Endothelial cell of umbilical vein (primary cell): ENCODE measurements at places on chromosomes 4 and X.
A peak's percentile ranks its signal among the peaks of the same experiment; 100 is the strongest.

DNA sequence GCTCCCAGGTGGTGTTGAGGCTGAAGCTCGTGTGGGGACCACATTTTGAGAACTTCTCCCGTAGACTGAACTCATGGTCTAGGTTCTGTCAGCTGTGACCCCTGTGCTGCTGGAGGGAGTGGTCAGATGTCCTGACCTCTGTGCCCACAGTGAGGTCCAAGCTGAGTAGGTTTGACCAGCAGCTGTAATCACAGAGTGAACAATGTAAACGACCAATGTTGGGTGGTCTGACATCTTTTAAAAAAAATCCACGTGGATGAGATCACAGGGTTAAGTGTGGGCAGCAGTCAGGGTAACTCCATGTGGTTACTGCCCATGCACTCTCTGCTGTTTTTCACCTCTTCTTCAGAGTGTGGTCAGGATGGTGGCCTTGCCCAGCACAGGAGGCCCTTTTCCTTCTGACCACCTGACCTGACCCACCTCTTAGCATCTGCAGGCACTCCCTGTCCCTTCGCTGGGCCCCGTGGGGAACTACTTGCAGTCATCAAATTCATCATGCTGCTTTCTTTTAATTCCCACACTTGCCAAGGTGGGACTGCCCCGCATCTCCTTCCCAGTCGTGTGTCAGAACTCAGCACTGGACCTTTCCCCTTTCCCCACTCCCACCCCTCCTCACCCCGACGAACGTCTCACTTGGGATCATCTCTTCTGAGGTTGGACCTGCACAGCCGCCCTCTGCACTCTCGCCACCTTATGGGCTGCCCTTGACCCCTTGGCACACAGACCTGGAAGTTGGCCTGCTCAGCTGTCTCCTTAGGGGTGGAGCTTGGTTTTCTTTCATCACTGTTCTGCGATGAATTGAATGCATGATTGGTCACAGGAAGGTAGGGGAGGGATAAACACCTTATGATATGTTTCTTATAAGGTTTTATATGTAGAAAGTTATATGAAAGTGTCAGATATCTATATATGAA, 120.1 kb downstream of the PTTG2 start:
- DNase-seq, result no peak

DNA sequence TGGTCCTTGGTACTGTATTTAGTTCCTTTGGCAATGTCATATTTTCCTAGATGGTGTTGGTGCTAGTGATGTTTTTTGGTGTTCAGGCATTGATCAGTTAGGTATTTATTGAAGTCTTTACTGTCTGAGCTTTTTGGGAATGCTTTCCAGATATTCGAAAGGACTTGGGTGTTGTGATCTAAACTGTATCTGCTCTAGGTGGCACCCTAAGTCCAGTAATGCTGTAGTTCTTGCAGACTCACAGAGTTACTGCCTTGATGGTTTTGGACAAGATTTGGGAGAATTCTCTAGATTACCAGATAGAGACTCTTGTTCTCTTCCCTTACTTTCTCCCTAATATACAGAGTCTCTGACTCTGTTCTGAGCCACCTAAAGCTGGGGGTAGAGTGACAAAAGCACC, 513.6 kb upstream of the PITX2 start:
- peak; percentile 19 for DNase-seq

DNA sequence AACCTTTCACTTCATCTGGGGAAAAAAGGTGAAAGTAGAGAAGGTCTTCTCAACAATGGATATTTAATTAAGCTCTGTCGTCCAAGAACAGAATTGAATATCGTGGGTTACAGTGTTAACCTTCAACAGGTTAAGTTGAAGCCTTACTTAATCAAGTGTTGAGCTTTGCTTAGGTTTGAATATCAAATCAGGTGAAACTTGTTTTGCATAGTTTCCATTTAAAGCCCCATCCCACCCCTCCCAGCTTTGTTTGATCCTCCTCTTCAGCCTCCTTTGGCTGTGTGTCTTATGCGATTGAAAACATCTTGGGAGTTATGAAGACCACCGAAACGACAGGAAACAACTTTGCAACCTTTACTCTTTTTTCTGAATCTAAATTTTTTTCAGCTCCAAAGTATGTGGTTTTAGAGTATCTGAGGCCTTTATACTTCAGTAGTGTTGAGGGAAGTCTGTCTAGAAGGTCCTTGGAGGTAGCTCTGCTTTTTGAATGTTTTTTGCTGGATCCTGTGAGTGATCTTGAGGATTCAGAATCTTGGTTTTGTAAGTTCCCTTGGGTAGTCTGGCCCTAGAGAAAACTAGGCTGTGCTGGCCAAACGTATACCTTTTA, 39.1 kb downstream of the MCUB start:
- DNase-seq, result no peak

- DNase-seq, result no peak
Measured at GRCh38 chr4:133891011-133891410, 310.6 kb downstream of the PABPC4L start.

- DNase-seq, result no peak
Measured at GRCh38 chrX:140815868-140816267, 106.3 kb downstream of the LINC00632 start.

DNA sequence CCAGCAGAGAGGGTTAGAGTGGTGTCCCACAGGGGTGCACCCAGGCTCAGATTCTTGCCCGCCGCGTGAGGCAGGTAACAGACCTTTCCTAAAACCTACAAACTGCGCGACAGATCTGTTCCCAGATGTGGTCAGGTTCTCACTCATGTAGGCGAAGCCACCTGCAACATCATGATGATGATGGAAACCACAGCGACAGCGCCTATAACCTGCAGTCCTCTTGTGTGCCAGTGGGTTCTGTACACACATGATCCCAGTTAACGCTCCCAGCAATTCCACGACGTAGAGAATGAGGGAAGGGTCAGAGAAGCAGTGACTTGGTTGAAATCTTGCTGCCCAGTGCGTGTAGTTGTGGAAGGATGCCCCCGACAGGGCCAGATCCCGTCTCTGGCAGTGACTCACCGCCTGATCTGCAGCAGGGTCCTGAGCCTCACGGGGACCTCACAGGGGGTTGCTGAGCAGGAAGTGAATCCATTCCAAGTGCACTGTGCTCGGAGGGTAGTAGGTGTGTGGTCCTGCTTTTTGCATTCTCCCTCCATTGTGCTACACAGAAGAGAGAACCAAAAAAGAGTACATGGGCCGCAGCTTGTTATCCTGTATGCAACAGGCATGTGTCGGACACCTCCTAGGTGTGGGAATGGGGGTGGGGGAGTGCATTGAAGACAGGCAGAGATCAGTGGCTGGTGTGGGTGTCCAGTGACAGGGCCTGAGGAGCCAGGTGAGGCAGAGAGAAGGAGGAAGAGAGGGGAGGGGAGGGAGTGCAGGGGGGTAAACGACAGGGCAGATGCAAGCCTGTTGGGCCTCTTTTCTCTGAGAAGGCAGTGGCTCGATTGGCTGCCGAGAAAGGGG, 66.6 kb downstream of the MTMR1 start:
- no peak for DNase-seq

GRCh38 chr4:112818594-112818965, 181.6 kb downstream of the LARP7 start:
- no peak for DNase-seq

- no peak for DNase-seq
Measured at GRCh38 chr4:40367451-40367850, 32.3 kb downstream of the CHRNA9 start.

DNA sequence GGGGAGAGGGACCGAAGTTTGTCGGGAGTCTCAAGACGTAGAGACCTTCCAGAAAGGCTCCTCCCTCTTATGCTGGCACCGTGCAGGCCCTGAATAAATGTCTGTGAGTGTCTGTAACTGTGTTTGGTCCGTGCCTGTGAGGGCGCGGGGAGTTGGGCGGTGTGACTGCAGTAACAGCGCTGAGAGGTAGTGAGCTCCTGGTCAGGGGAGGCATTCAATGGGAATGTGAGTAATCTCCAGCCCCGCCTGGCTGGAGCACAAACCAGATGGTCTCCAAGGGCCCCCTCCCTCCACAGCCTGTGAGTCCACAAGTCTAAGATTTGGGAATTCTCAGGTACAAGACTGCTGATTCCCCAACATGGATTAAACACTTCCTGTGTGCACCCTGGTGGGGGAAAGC, 100.0 kb downstream of the HMX1 start:
- no peak for DNase-seq

DNA sequence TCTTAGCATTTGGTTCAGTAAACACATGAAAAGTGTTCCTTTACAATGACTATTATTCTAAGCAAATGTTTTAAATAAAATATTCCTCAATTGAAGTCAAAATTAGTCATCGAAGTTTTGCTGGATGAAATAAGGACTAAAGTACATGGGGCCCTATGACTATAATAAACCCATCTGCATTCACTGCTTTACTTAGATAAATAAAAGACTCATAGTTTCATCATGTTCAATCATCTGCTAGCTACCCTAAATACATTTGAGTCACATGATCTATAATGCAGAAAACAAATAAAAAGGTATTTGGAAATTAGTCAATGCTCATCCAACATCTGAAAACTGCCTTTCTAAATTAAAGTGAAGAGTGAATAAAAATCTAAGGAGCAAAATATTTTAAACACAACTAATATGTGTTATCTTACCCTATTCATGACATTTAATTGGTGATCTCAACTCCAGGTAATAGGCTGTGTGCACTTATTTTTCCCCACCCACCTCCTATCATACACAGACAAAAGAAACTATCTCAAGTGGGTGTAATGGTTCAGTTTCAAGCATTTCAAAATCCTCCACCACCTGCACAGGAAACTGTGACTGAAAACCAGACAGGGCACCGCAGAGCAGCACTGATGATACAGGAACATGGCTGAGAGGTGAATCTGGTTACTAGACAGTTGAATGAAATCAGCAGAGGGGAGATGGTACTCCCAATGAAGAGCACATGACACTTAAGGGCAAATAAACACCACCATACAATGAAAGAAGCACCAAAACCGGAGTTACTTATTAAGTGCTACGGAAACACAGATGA, 78.6 kb downstream of the CAMK2D start:
- no peak for DNase-seq

DNA sequence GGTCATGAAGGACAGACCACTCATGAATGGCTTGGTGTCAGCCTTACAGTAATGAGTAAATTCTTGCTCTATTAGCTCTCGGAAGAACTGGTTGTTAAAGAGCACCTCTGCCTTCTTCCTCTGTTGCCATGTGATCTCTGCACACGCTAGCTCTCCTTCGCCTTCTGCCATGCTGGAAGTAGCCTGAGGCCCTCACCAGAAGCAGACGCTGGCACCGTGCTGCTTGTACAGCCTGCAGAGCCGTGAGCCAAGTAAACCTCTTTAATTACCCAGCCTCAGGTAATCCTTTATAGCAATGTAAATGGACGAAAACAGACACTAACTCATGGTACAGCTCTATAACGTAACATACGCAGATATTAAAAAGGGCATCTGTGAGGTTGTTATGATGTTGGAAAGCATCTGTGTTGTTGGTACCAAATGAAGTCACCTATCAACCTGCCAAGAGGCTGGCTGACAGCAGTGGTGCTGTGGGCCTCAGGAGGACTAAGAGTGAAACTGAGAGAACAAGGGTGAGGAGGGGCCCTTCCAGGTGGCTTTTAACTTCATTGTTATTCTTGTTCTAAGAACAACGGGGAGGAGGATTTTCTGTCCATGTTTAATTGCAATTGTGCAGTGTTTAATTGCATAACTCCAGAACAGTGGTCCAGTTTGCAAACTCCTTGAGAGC, 69.2 kb downstream of the CRMP1 start:
- DNase-seq, result no peak

DNA sequence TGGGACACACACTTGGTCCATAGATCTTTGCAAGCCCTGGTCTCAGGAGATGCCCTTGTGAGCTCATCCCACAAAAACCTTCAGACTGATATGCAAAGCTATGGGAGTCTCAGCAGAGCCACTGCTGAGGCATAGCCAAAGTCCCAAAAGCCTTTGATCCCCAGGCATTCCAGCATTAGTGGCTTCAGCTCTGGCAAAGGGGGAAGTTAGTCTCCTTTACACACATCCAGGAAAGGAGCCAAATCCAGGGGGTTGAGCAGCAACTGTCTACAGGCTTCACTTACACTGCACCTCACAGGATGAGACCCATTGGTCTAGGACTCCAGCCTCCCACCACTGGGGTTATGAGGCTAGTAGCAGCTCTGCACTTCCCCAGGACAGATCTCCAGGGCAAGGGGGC, 14.0 kb downstream of the PF4 start:
- DNase-seq, result no peak

- DNase-seq, result no peak
Measured at GRCh38 chr4:22483551-22483981, 32.3 kb downstream of the ADGRA3 start.

DNA sequence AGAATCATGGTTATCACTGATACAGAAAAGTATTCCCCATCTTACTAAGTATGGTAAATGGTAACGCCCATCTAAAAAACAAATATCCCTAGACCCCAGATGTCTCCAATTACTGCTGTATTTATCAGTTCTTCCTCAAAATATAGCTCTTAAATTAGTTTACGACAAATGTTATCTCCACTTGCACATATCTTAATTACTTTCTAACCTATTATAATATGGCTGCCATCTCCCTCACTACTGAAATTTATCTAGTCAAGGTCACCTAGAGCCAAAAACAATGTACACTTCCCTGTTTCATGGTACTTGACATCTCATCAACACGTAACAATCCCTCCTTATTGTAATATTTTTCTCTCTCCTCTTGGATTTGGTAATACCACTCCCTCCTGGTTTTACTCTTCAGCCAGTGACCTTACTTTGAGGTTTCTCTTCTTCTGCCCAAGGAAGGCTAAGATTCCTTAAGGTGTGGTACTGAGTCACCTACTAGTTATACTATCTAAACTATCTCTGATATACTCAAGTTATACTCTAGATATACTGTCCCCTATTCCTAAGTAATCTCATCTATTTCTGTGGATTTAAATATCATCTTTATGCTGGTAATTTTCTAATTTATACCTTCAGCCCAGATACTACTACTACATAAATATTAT, 8.6 kb downstream of the LCORL start:
- no peak for DNase-seq

- no peak for DNase-seq
Measured at GRCh38 chr4:7708981-7709380, 230.7 kb downstream of the AFAP1 start.

DNA sequence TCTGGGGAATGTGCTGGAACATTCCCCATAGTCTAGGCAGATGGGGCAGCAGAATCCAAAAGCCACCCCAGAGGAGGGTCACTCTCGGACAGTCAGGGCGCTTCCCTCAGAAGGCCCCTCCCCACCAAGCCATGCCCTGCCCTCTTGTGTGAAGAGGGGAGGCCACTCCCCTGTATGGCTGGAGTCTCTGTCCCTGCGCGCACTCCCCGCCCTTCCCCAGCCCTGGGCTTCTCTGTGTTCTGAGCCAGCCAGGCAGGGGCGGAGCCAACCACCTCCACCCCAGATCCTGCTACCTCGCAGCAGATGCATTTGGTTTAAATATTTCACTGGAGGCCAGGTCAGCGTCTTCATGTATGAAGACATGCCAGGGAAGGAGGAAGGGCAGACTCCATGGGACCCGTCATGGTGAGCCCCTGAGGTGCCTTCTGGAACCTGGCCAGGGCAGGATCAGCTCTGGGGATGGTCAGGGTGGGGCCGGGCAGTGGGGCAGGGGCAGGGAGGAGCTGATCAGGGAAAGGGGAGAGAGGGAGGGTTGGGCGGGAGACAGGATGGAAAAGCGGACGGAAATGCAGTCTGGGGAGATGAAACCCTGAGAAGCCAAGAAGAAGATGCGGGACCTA, 107.3 kb downstream of the ADRA2C start:
- DNase-seq, result no peak

- no peak for DNase-seq
Measured at GRCh38 chr4:15348695-15349094, 79.1 kb upstream of the C1QTNF7 start.
